ENCODE measurements at places on chromosomes 1 and 21.

DNA sequence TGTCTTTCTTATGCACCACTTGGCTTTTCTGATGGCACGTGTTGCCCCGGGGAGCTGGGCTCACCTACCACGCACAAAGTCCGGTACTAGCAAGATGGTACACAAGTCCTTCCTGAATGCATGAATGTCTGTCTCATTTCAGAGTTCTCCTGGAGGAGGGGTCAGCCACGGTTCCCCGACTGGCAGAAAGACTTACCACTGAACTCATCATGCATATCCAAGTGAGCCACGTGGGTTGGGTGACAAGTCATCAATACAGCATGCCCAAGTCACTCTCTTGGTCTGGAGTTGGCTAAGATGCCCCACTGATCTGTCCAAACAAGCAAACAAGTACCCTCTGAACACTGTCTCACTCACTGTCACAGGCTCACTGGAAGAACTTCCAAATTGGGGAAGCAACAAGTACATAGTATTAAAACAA, 28.6 kb upstream of the MX1 start:
- DNase-seq = no peak

DNA sequence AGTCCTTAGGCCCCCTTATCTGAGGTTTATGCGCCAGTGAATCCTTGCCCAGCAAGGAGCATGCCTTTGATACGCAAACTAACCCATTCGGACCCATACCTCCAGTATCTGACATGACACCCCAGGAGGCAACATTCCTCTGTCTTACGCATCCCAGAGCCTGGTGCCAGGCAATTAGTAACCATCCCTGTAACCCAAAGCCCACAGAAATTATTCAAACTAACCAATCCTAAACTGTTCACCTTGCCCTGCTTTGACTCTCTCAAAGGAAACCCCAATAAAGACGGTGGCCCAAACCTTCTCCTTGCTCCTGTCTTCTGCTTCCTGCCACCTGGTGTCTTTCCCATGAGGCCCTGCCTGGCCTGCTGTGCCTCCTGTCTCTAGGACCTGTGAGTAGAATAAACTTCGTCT, 36.4 kb downstream of the ZNF496 start:
- DNase-seq = no peak

- DNase-seq = no peak
Measured at GRCh38 chr21:44428281-44428960, 26.9 kb upstream of the LRRC3 start.

GRCh38 chr1:51324251-51325010, 5.9 kb downstream of the TTC39A start:
- no peak for DNase-seq

DNA sequence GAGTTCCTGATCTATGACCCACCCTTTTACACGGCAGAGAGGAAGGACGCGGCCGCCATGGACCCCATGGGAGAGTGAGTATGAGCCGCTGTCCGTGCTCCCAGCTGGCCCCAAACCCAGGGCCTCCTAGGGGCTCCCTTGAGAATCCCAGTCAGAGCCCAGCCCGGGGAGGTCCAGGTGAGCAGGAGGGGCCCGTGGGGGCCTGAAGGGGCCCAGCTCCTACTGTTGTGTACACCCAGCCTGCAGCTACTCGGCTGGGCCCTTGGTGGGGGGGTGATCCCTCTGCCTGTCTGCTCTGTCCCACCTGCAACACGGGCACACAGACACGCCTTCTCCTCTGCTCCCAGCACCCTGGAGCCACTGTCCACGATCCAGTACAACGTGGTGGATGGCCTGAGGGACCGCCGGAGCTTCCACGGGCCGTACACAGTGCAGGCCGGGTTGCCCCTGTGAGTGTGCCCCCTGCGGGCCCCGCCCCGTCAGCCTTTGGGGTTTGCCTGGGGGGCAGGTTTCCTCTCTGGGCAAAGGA, 28.6 kb upstream of the LRRC3 start:
- no peak for DNase-seq

DNA sequence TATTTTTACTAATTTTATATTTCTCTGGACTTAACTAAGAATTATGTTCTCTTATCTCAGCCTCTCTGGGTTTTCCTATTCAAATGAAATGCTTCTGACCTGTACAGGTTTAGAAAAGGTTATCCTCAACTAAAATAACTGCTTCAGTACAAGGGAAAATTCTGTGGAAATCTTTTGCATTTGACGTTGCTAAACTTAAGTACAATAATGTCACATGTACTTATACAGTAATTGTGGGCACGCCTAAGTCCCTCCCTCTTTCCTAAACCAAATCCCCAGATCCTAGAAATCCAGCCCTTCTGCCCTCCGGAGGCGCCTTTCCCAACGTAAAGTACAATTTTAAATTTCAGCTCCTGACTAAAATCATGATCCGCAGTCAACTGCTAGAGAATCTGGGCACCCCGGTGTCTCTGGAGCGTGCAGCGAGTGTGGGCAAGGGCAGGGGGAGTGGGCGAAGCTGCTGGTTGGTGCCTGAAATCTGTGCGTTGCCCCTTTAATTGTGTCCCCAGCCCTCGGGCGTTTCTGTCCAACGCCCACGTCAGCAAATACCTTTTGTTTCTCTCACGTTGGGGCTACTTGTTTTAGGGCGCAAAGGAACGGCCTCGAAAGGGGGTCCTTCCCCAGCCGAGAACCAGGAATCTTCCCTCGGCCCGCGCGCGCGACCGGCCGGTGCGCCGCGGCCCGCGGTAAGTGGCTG, at the start of gene ZBTB8A:
ZBTB8A (plus strand) TSS at position 541 of the 697 bp plus-strand sequence. CDS start 53,505 bp downstream, outside the sequence.
- no peak for DNase-seq

GRCh38 chr1:36703526-36704208, 221.0 kb upstream of the CSF3R start:
- DNase-seq = peak; percentile 80

DNA sequence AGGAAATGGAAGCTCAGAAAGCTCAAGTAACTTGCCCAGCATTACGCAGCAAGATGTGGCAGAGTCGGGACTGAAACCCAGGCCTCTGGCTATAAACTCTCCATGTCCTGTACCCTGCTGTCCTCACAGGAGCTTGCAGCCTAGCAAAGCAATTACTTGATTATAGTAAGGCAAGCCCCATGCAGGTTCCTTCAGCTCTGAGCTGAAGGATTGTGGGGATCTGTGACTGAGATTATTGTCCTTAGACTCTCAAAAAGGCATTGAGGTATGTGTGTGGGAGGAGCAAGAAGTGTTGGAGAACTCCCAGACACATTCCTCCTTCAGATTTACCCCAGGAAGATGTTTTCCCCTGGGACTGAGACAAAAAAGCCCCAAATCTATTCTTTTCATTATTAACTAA, 124.0 kb upstream of the SPATA6 start:
- DNase-seq = no peak

GRCh38 chr1:246425895-246426294, 81.2 kb downstream of the SMYD3 start:
- no peak for DNase-seq

GRCh38 chr1:244941121-244941520, 76.8 kb upstream of the HNRNPU start:
- no peak for DNase-seq

GRCh38 chr1:55870106-55870505, 654.9 kb upstream of the USP24 start:
- no peak for DNase-seq

- no peak for DNase-seq
Measured at GRCh38 chr1:7538849-7539768, 232.0 kb upstream of the VAMP3 start.

GRCh38 chr1:209406595-209406994, 176.9 kb upstream of the CAMK1G start:
- DNase-seq = no peak
